ENCODE measurements at places on chromosomes 13 and 19.

- DNase-seq = no peak
These were observed 531.4 kb upstream of the NBEA start for GRCh38 chr13:34410678-34411077.

GRCh38 chr13:75850916-75851315, 214.8 kb downstream of the LMO7 start:
- DNase-seq = no peak

DNA sequence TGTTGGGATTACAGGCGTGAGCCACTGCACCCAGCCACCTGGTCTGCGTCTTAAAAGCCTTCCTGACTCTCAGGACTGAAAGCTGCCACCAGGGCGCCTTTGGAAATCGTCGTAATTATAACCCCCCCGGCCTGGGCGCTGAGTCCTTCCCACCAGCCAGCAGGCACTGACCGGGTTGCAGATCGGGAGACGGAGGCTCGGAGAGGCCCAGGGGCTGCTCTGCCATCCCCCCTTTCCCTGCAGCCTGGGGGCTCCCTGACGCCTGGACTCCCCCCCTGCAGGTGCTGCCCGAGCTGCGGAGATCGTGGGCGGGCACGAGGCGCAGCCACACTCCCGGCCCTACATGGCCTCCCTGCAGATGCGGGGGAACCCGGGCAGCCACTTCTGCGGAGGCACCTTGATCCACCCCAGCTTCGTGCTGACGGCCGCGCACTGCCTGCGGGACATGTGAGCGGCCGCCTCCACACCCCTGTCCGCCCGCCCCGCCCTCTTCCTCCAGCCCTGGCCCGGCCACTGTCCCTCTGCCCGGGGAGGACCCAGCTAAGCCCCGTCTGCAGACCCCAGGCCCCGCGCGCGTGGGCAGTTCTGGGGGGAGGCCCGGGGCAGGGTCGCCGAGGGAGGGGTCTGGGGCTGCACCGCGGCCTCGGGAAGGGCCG, 2.5 kb downstream of the PRTN3 start:
- no peak for DNase-seq

- DNase-seq = no peak
These were observed 183.3 kb downstream of the KDM4B start for GRCh38 chr19:5152013-5152763.

GRCh38 chr13:43861863-43862262, 17.7 kb downstream of the CCDC122 start:
- no peak for DNase-seq

- DNase-seq = no peak
These were observed 15.2 kb downstream of the PLEKHF1 start for GRCh38 chr19:29680447-29680846.

GRCh38 chr19:48568345-48568886, 16.4 kb downstream of the SULT2B1 start:
- peak; percentile 93 for DNase-seq

DNA sequence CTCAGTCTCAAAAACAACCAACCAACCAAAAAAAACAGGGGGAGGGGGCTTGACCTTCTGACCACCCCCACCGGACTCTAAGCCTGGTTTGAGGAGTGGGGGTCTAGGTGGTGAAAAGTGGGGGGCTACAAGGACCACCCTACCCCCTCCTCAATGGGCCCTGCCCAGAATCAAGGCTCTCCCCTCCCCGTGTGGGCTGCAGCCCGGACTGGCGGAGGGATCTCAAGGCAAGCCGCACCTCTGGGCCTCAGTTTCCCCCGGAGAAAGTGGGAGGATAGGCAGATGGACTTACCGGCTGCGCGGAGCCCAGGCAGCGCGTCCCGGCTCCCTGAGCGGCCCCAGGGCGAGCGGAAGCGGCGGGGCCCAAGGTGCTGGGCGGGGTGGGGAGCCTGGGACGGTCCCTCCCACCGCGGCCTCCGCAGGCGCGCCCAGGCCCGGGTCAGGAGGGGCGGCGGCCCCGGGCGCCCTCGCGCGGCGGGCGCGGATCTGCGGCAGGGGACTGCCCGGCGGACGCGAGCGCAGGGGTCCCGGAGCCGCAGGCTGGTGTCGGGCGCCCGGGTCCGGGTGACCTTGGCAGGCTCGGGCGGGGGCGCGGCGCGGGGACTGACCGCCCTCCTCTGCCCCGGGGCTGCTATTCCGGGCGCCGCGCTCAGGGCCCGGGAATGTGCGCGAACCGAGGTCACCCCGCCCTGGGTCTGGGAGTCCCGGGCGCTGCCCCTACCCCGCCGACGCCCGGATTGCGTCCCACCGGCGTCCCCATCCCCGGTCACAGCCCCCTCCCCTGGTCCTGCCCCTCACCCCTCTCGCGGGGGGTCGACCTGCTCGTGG, at the start of gene ADAMTSL5:
TSS of gene ADAMTSL5 (minus strand) at position 349 of the 828 bp plus-strand sequence. CDS start 2,076 bp downstream, outside the sequence.
- DNase-seq = peak; percentile 61

DNA sequence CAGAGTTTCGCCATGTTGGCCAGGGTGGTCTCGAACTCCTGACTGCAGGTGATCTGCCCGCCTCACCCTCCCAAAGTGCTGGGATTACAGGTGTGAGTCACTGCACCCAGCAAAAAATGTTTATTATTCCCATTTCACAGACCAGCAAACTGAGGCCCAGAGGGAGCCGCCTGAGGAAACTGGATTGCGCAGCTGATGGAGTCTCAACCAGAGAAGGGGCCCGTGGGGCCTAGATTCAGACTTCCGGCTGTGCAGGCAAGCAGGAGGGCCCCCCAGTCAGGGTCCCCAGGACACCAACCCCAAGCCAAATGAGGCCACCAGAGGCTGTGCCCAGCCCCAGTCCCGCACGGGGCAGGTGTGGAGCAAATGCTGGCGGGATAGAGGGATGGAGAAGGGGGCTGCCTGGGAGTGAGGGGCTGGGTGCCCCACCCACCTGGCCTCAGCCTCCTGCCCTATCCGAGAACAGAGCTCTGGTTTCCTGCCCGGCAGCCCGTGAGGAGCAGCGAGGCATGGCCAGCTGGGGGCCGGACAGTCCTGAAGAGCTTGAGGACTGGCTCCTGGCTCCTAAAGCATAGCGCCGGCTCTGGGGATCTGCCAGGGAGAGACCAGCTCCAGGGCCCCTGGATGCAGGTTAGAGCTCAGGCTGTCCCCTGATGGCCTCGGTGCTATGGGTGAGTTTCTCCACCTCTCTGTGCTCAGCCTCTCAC, 22.0 kb downstream of the MISP start:
- DNase-seq = no peak

GRCh38 chr19:41547569-41547968, 28.4 kb upstream of the CEACAM21 start:
- no peak for DNase-seq

Measured in mesenchymal stem cell (in vitro differentiated cells and primary cell).